ENCODE measurements at places on chromosomes 16 and 17. TPM values are rescaled to one million over a fixed set of nuclear protein-coding genes. Genes with fewer than 3 reads are reported as not detected.

DNA sequence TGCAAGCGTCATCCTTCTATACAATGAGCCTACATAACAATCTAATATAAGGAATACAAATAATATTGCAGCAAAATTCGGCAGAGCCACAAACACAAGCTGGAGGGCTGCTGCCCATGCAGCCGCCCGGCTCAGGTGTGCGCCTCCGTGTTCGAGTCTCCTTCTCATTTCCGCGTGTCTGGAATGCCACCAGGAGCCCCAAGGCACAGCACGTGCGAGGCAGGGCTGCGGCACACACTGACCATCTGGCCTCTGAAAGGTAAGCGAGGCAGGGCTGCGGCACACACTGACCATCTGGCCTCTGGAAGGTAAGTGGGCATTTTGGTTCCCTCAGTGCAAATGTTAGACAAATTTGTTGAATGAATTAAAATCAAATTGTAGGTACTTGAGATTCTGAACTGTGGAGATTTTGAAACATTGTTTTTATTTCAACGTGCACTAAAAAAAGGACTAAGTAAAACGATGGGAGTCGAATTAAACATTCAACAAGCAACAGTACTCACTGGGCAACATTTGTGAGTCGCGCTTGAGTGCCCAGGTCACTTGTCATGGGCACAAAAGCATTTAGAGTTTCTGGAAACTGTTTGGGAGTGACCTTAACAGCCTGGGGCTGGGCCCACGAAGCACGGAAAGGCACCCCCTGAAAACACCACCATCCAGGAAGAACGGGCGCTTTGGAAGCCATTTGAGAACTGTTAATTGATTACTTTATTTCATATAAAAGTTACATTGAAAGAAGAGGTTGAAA lies 37.4 kb downstream of the ZDHHC7 start:
- peak; percentile 11 for DNase-seq

DNA sequence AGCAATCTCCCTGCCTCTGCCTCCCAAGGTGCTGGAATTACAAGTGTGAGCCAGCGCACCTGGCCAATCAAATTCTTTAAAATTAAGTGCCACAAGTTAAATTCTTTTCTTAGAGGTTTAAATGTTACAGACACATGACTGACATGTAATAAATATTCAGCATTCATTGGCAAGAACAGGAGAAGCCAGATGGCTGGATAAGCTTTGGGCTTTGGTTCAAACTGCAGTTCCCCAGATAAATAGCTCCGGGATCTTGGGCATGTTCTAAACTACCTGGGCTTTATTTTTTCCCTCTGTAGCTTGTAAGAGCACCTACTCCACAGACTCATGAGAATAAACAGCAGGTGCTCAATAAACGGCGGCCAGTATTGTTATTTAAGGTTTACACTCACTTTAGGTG lies 34.1 kb downstream of the ABAT start:
- DNase-seq: no peak

GRCh38 chr16:2447920-2448583 lies 11.9 kb upstream of the TEDC2 start:
- no peak for DNase-seq

DNA sequence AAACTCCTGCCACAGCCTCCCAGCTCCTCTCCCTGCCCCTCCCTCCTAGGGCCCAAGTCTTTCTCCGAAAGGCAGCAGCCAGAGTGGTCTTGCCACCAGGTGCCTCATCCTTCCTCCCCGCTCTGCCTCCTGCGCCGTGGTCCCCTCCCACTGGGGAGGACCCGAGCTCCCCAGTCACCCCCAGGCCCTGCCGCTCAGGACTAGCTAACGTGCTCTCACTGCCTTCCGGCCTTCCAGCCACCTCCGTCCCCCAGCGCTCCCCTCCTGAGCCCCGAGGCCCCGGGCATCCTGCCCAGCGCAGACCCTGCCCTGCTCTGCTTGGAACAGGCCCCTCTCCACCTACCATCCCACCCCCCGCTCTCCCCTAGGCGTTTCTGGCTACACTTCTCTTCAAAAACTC lies 19.4 kb upstream of the COL1A1 start:
- peak; percentile 62 for DNase-seq

DNA sequence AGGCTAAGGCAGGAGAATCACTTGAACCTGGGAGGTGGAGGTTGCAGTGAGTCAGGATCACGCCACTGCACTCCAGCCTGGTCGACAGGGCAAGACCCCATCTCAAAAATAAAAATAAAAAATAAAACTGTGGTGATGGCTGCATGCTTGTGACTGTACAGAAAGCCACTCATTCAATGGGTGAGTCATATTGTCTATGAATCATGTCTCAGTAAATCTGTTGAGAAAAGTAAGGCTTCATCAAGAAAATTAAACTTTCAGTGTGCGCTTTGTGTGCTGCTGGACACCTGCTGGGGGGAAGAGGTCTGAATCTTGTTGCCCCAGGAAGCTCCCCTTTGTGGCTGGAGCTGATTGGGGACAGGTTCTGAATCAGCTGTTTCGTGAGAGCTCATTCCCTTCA lies 11.3 kb downstream of the NUBP1 start:
- peak; percentile 14 for DNase-seq

GRCh38 chr17:17254036-17254435 lies 17.1 kb upstream of the FLCN start:
- DNase-seq: no peak

DNA sequence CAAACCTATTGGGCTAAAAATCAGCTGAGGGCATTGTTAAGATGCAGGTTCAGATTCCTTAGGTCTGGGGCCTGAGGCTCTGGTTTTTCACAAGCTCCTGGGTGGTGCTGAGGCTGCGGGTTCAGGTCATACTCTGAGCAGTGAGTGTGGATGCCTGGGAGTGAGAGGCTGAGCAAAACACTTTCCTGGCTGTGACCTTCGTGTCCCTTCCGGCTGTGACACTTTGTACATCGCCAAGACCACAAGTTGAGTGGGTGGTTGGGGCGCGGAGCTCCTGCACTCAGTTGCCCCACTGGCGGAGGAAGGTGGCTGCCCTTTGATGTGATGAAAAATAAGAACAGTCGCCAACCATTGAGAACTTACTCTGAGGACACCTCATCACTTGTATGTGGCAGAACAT lies 24.8 kb downstream of the CCR7 start:
- DNase-seq: no peak

GRCh38 chr17:52938623-52939230 lies 780.2 kb upstream of the CA10 start:
- DNase-seq: no peak

- DNase-seq: no peak
These were observed 2.3 kb upstream of the SHISA6 start for GRCh38 chr17:11238705-11239104.

DNA sequence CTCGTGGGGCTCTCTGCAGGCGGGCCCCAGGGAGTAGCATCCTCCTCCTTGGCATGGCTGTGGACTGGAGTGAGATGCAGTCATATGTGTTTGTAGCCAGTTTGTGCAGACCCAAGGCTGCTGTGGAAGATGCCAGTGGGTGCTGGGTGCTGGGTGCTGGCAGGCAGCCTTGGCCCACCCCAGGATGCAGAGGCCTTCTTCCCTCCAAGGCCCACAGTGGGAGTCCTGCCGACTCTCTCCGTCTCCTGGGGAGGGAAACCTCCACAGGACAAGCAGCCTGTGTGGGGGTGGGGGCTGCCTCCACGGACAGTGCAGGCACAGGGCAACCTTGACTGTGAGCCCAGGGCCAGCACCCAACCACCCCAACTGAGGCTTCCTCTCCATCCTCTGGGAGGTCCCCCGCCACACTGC lies 13.8 kb upstream of the TMEM92 start:
- DNase-seq: no peak

- DNase-seq: no peak
These were observed 170.3 kb downstream of the CHD9 start for GRCh38 chr16:53224951-53225533.

GRCh38 chr16:70163596-70163995 lies 10.0 kb upstream of the CLEC18C start:
- no peak for DNase-seq

DNA sequence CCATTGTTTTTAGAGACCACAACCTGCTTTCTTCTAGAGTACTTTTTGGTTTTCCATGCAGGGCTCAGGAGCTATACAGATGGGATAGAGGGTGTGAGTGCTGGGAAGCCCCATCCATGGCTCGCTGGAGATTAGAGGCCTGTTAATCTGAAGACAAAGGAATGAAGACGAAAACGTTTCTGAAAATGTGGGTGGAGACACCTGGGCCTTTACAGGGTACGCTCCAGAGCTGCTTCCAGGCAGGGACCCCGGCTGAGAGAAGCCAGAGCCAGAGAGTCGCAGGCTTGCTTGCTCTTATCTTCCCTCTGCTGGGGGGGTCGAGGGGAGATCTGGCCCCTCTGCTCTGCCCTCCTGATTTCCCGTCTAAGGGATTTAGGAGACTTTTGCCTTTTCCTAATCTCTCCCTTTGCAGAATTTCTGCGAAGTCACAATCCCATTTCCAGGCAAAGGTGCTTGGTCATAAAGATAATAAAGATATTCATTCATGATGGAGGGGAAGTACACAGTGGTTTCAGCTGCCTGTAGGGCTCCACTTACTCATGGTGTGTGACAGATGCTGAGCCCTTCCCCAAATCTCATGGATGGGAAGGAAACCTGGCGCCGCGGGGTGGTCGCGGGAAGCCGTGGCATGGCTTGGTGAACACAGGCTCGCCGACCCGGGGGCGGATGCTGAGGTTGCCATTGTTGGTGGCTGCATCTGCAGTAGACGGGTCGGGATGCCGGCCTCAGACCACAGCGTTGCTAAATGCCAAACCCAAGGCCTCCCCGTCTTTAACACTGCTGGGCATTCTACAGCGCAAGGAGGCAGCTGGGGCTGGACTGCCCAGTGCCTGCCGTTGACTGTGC lies 4.8 kb upstream of the SOCS3 start:
- DNase-seq: peak; percentile 62

DNA sequence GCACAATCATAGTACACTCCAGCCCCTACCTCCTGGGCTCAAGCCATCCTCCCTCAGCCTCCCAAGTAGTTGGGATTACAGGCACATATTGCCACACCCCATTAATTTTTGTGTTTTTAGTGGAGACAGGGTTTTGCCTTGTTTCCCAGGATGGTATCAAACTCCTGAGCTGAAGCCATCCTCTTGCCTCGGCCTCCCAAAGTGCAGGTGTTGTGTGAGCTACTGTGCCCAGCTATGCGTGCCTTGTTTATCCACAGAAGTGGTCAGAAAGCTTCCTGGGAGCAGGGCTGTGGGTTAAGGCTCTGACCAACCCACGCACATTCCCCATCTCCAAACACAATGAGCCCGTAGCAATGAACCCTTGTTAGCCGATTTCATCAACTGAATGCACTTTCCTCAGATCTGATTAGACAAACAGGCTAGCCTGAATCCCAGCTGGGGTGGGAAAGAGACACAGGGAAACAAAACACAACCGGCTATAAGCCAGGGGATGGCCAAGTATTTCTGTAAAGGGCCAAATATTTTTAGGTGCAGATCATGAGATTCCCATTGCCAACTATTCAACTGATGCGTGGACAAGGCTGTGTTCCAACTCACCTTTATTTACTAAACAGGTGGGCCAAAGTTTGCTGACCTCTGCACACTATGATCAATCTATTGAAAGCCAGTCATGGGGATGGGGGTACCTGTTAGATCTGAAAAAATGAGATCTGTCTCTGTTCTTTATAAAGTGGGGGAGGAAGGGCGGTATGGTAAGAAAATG lies 193.6 kb downstream of the CPPED1 start:
- no peak for DNase-seq

DNA sequence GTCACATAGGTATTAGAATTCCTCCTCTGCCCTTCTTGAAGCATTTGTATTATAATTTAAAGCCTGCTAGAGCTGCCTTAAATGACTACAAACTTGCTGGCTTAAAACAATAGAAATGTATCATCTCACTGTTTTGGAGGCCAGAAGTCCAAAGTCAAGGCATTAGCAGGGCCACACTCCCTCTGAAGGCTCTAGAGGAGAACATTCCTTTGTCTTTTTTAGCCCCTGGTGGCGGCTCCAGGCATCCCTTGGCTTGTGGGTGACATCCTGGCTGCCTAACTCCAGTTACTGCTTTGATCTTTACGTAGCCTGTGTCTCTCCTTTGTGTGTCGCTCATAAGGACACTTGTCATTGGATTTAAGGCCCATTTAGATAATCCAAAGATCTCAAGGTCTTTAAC lies 186.6 kb upstream of the SALL1 start:
- DNase-seq: no peak

DNA sequence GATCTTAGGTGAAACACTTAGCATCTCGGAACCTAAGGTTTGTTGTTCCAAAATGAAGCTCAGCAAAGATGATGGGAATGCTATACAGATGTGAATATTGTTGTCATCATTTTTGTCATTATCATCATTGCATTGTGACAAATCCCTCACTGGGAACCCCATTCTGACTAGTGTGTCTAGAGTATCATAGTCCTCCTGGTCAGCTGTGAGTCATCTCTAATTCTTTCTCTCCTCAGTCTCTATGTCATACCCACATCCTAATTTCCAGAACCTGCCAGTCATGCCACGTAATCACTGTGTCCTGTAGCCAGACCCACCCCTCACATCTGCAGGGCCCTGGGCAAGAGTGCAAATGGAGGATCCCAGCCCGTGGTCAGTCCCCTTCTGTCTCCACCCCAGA lies 60.5 kb upstream of the CLEC3A start:
- no peak for DNase-seq

DNA sequence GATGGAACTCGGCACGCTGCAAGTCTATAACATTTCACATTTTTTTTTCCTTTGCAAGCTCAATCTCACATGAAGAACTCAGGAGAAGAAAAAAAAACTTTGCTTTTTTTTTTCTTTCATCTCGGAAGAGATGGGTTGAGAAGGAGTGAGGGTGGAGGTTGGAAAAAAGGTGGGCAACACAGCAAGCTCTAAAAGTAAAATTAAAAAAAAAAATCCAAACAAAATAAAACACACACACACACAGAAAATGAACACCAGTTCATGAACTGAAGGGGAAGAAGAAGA lies 2.5 kb downstream of the MAF start:
- DNase-seq: no peak

DNA sequence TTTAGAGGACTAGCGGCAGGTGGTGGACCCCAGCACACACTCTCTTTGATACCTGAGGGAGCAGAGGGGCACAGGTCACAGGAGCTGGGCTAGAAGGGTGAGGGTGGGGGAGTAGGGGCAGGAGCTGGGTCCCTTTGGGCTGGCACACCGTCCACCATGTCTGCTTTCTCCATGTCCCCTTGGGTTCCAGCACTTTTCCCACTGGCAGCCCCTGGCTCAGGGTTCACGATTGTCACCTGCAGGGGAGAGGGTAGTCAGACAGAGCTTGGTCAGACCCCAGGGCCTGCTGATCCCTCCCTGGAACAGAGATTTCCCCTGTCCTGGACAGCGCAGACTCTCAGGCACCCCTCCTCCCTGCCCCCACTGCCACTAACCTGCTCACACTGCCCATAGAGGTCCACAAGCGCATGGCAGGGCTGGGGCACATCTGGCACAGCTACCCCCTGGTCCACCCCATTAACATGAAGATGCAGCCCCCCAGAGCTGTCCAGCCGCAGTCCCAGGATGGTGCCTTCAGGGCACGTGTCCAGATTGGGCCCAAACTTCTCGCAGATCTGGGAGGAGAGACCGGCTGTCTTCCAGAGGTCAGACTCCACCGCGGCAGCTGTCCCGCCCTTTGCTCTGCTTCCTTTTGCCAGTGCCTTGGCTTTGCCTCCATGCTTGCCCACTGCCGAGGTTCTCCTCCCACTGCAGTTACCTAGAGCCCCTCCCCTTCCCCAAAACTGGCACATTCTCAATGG lies 3.1 kb upstream of the GPS2 start:
- no peak for DNase-seq

Gene RGS9
- 15.1 TPM for total RNA-seq

Gene DPEP1
- not detected for total RNA-seq

Gene COG4
- 30.7 TPM for total RNA-seq

Gene SRSF1
- 129 TPM for total RNA-seq

Gene RAI1
- total RNA-seq: 18.2 TPM

Gene OR4D2
- total RNA-seq: not detected

Gene CACNG3
- not detected for total RNA-seq

Measured in right cardiac atrium (tissue), 5 donors.